Renal cortex interstitium (tissue), 15 donors: ENCODE measurements at places on chromosomes 2 and 18. TPM values are rescaled to one million over a fixed set of nuclear protein-coding genes. Genes with fewer than 3 reads are reported as not detected.

DNA sequence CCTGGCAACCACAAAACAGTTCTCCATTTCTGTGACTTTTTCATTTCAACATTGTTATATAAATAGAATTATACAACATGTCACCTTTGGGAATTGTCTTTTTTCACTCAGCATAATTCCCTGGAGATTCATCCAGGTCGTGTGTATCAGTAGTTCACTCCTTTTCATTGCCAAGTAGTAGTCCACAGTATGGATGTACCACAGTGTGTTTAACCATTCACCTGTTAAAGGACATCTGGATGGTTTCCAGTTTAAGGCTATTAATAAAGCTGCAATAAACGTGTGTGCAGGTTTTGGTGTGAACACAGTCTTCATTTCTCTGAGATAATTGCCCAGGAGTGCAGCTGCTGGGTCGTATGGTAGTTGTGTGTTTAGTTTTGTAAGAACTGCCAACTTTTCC lies 35.7 kb downstream of the COPS7B start:
- no peak for DNase-seq

- DNase-seq, result no peak
Observed at GRCh38 chr2:48883661-48884060, 128.1 kb upstream of the LHCGR start.

SH3RF3 gene
- 5.2 TPM for polyA plus RNA-seq

IL1B gene
- polyA plus RNA-seq, result 0.53 TPM

DSC1 gene
- 1.7 TPM for polyA plus RNA-seq

DNA sequence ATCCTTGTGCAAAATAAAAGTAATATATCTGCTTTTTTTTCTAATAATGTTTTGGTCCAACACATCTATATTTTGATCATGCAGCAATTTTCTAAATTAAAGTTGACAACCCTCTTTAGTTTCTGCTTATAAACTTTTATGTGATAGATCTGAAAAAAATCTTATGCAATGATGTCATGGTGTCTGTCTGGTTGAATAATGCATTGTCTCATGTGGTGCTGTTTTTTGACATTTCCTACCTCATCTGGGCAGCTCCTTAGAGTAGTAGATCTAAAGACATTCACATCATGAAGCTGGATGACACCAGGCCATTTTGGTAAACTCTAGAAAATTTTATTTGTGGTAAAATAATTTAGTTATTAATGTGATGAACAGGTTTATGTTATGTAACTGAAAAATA lies 106.8 kb upstream of the FN1 start:
- no peak for DNase-seq

- no peak for DNase-seq
Observed at GRCh38 chr18:11500153-11501122, 109.0 kb upstream of the SLC35G4 start.

- no peak for DNase-seq
Observed at GRCh38 chr2:129765326-129765677, 214.2 kb upstream of the RAB6C start.

GRCh38 chr2:207248702-207249377 lies 83.1 kb upstream of the KLF7 start:
- DNase-seq, result no peak

DNA sequence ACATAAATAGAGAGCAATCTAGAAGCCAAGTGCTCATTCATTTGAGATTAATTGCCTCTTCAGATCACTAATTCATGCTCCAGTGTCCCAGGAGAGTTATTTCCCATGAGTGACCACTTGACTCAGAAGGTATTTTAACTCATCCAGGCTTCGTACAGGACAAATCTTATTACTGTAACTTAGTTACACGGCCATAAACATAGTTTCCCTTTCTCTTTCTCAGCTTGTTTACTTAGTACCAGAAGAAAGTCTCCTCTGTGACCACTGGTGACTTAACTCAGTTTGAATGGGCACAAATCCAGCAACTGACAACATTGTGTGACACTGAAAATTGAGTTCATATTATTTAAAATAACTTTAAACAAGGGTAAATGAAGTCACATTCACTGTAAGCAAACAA lies 25.3 kb downstream of the MMADHC start:
- no peak for DNase-seq

DNA sequence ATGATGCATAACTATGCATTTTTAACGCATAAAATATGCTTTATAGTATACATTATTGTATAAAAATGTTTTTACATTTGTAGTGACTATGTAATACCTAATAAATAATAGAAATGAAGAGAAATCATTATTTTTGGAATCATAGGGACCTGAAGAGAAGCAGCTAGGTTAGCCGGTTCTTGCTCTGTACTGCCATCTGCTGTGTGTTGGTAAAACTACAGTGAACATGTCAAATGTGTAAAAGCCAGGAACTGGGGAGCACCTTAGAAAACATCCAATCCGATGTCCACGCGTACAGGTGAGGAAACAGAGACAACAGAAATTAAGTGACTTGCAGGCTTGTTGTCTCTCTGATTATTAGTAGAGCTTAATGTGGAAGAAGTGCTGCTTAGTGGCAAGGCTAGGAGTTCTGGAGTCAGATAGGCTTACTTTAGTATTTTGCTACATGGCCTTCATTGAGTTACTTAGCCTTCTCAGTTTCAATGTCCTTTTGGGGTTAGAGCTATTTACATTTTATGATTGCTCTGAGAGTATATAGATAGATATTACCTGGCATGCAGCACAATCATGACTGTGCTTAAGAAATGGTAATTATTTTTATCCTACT lies 386.5 kb downstream of the DLGAP1 start:
- DNase-seq, result peak; percentile 36

- no peak for DNase-seq
Observed at GRCh38 chr2:127373362-127374083, 14.3 kb downstream of the MAP3K2 start.

PTPN4 gene
- 23.9 TPM for polyA plus RNA-seq

DNA sequence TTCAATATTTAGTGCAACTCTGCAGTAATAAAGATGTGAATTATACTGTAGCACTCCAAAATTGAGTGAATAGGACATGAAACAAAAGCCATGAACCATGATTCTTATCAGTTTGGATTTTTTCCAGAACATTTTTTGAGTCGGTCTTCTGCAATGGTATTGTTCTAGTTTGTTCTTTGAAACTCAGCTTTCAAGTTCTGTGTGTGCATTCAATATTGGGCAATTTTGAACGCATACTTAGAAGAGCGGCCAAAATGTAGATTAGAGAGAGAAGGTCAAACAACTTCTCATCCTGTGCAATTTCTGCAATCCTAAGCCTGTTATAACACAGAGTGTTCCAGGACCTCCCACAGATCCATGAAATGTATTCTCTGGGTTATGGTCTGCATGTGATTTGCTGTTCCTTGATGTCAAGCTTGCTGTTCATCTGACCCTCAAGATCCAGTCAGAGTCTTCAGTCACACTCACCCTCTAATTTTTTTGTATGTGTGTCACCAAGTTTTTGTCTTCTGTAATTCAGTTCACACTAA lies 48.3 kb downstream of the TSPYL6 start:
- peak; percentile 15 for DNase-seq

GRCh38 chr2:177334940-177335543 lies 57.5 kb upstream of the AGPS start:
- peak; percentile 38 for DNase-seq

GNLY gene
- 0.27 TPM for polyA plus RNA-seq

- DNase-seq, result peak; percentile 50
Observed at GRCh38 chr2:201978986-201979385, 54.7 kb upstream of the FZD7 start.

DNA sequence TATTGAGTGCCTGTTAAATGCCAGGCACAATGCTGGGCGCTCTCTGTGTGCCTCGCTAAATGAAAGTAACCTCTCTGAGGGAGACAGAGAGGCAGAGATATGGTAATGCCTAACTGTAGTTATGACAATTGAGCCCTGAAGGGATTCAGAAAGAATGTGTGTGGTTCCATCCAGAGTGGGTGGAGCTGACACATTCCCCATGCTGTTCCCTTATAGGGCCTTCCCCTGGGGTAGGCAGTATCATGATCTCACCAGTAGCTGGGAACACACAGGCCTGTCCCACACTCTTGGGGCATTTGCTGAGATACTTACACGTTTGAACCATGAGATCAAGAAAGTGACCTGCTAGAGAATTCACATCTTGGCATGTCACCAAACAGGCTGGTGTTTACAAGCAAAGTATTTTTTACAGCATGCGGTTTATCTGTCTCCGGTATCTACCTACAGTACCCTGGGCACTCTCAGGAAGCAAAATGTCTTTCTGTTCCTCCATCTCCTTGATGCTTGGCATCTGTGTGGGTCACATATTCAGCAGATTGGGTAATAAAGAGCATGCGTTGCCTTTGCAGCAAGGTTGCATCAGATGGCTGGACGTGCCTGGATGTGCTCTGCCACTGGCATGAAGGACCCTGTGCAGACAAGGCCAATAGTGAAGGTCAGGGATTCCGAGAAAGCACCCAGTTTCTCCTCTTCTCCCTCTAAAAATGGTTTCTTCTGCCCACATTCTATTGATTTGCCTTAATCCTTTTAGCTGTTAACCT lies 9.4 kb downstream of the CTIF start:
- DNase-seq, result no peak

- no peak for DNase-seq
Observed at GRCh38 chr2:36392571-36393255, 37.1 kb downstream of the CRIM1 start.

- DNase-seq, result no peak
Observed at GRCh38 chr2:66440708-66441497, 6.0 kb downstream of the MEIS1 start.

DNA sequence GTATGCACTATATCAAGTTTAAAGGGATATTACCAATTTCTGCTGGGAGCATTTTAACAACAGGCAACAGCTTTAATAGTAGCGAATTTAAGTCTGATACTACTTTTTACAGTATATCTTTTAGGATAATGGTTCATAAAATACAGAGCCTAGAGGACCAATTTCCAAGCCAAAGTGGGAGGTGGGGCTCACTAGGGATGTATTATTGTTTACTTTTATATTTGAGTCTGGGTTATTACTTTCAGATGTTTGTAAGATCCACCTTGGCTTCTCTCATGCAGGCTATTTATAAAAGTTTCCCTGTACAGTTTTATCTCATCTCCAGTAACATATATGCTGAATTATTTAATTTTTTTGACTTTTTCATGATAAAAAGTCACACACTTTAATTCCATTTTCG lies 242.0 kb downstream of the CMPK2 start:
- no peak for DNase-seq

DNA sequence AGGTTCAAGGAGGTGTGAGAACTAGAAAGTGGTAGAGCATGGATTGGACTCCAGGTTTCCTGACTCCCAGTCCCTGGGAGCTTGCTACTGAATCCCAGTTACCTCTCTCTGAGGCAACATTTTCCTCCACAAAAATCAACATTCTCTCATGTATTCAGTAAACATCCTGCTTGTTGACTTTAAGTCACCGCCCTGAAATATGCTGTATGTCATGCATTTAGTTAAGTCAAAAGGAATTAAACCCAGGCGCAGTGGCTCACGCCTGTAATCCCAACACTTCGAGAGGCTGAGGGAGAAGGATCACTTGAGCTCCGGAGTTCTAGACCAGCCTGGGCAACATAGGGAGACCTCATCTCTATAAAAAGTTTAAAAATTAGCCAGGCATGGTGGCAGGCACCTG lies 3.8 kb downstream of the MATN3 start:
- no peak for DNase-seq

DNA sequence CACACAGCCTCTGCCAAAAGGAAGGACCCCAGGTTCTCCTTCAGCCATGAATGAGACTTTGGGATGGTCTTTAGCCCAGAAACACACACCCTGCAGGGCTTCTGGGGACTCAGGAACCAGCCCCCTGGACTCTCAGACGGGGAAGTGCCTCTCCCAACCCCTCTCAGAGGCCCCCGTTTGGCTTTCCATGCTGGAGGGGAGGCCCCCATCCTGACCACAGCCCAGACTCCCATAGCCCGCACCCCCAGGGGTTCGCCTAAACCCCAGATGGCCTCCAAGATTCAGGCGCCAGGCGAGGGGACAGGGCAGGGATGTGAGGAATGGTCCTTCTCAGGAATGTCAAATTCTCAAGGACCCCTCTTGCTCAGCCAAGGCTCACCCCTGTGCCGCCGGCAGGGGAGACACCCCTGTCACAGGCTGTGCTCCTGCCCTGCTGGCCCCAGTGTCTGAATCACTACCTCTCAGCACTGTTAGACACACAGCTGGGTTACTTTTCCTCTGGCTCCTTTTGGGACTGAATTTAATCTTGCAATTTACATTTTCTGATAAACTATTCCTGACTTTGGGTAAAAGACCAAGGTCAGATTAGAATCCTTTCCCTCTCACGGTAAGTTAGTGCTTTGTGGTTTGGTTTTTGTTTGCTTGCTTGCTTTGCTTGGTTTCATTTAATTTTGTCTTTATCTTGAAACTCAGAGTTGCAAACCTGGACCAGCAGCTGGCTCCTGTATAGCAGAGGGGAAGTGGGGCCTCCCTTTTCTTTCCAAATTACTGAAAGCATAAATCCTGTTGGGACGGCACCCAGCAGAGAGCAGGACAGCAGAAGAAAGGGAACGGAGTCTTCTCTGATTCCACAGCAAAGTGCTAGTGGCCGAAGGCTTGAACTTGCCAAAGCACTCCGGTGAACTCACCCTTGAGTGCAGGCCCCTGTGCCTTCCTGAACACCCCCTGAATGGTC lies 198.9 kb upstream of the RAB6C start:
- no peak for DNase-seq

ROCK1 gene
- polyA plus RNA-seq, result 59.0 TPM

CD28 gene
- polyA plus RNA-seq, result 1.1 TPM

G6PC2 gene
- 0.05 TPM for polyA plus RNA-seq

DNA sequence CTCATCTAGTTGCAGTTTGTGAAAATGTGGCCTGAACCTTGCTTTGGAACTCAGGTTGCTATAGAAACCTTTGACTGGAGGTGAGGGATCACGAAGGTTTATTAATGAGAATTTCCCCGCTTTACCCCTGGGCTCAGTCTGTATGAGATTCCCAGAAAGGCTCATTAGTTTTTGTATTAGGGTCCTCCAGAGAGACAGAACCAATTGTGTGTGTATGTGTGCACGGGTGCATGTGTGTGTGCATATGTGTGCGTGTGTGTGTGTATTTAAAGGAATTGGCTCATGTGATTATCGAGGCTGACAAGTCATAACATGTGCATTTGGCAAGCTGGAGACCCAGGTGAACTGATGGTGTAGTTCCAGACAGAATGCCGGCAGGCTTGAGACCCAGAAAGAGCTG lies 113.8 kb upstream of the DLX2 start:
- DNase-seq, result no peak

- DNase-seq, result no peak
Observed at GRCh38 chr2:19857806-19858205, 44.0 kb downstream of the TTC32 start.
